NCI-H446 (cell line): ENCODE measurements at places on chromosomes 16 and 17.

DNA sequence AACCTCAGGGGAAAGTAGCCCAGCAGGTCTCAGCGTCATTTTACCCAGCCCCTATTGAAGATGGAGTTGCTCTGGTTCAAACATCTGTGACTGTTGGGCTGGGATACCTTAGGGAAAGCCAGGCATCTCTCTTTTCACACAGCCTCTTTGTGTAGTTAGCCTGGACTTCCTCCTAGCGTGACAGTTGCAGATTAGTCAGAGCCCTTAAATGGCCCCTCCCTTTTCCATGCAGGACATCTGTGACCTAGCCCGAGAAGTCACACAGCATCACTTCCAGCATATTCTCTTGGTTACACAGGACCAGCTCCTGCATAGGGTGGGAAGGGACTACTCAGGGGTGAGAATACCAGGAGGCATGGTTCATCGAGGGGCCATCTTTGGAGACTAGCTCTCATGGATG lies 375.0 kb upstream of the RBFOX1 start:
- DNase-seq, result no peak

DNA sequence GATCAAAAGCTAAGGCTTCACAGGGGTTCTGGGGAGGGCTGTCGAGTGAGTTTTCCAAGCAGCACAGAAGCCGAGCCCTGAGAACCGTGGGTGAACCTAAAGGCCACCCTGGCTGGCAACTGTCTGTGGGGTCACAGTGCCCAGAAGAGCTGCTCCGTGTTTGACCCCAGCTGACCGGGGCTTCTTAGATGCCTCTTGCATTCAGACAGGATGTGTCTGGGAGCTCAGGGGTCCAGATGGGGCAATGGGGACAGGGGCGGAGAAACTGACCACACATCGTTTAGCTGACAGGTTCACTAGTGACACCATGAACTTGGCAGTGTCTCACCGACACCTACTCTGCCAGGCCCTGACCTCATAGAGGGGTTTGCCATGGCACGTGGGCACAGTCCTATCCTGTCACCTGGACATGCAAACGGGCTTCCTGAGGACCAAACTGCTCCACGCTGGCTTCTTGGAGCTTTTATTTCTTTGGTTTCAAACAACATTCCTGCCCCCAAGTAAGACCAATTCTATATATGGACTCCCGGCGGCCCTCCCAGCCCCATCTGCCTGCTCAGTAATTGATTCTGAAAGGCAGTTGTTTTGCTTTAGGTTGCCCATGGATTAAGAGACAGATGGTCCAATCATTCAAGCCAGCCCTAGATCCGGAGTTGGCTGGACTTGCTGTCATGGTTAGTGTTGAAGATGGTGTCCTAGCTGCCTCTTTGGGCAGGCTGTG lies 22.2 kb downstream of the WSCD1 start:
- peak; percentile 77 for DNase-seq

DNA sequence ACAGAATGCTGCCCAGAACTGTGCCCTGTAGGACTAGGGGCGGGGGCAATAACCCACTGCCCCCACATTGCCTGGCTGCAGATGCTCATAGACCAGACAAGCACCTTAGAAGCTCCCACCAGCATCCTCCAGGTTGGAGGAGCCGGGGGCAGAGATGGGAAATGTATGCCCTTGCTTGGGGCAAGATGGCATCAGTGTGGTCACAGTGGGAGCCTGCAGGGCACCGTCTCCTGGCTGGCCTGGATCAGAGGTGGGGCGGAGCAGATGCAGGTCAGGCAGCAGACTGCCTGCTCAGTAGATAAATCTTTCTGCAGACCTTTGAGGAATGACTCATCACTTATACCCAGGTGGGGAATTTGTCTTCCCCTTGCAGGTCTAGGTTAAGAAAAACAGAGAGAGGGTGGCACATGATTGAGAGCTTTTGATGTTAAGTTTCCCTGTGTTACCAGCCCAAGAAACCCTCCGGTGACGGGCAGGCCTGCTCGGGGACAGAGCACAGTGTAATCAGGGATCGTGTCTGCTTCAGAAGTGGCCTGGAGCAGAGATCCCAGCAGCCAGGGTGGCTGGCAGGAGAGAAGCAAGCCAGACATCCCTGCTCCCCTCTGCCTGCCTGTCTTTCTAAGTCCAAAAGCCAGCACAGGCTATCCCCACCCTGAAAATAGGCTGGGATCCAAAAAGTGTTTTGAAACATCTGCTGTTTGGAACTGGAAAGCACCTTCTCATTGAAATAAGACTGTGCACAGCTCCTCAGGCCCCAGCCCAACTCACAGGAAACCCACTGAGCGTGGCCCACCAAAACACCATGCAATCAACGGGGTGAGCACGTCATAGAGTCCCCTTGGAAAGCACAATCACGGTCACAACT lies 50.7 kb upstream of the RPL38 start:
- peak; percentile 60 for DNase-seq

- DNase-seq, result no peak
These were observed 192.1 kb upstream of the CIBAR2 start for GRCh38 chr16:85304337-85304736.

DNA sequence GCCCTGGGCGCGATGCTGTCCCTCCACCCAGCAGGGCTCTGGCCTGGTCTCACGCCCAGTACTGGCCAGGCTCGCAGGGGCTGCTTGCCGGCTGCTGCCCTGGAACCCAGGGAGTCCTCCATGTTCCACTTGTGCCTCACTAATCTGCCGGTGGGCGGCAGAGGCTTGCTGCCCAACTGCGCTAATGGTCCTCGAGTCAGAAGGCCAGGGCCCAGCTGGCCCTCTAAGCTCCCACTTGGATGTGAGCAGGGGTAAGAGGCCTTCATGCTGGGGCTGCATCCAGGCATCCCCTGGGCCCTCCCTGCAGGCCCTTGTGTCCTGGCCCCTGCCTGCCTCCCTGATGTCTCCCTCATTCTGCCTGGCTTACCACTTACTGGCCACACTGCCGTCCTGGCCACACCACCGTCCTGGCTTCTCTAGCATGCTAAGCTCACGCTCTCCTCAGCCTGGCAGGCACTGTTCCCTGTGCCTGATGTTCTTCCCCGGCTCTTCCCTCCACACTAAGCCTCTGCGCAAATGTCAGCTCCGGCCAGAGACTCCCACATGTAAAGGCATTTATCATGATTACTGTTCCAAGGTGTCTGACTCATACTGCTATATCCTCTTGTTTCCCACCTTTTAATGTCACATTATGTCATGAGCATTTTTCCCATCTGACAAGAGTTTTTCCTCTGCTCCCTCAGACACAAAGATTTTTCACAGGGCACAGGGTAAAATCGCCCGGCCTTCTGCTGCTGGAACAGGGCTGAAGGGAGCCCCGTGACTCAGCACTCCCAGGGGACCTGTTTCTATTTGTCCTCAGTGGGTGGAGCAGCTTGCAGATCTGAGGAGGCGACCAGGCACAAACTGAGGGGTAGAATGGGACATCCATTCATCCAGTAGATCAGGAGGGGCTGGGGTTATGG lies 15.9 kb downstream of the B9D1 start:
- peak; percentile 38 for DNase-seq

DNA sequence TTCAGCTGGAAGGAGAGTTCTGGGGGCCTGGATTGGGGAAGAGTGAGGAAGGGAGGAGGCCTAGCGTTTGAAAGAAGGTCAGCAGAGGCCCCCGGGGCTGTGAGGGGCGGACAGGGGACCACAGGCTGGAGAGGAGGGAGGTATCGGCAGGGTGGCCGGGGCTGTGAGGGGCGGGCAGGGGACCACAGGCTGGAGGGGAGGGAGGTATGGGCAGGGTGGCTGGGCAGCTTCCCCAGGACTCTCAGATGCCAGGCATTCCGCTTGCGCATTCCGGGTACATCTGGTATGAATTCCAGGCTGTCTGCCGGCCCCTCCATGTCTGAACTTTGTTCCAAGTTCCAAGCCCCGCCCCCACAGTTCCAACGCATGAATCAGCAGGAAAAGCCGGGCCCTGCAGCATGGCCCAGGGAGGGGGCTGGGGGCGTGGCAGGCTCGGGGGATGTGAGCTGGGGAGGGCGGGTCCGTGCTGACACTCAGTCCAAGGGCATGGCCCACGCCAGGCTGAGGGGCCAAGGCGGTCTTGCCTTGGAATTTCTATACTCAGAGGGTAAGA lies 4.3 kb upstream of the TLCD2 start:
- DNase-seq, result peak; percentile 86

DNA sequence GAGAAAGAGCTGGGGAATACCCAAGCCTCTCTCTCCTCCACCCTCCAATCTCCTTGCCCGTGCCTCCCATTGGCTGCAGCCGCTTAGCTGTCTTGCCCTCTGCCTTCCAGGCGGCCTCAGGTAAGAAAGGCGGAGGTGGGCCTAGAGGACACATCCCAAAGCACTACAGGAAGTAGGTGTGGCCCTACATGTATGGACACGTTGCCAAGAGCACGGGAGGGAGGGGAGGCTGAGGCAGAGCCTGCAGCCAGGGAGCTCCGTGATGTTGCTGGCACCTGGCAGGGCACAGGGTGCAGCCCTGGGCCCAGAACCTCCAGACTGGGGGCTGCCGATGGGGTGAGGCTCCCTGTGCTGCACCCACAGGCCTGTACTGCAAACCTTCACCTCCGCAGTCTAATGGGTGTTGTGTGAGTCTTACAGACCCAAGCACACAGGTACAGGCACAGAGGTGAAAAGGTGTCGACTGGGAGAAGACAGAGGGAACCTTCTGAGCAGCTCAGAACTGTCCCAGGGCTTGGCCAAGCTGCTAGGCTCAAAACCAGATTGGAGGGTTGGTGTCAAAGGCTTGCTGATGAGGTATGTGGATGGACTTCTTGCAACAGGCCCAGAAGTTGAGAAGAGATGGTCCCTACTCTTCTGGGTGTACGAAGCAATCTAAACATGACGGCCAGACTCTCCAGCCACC lies 23.5 kb upstream of the FOXK2 start:
- DNase-seq, result no peak

DNA sequence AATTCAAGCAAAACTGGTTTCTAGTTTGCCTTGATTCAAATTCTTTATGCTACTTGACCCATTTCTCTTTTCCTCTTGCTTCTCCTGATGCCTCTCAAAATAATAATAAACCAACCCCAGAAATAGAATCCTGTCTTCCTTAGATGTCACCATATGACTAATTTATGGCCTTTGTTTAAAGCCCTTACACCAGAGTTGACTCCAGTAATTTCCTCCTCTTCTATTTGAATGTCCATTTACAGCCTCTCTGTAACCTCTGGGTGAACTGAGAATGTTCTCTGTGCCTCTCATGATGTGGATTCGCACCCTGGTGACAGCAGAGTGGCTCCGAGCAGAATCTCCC lies 31.5 kb downstream of the ZFHX3 start:
- no peak for DNase-seq

DNA sequence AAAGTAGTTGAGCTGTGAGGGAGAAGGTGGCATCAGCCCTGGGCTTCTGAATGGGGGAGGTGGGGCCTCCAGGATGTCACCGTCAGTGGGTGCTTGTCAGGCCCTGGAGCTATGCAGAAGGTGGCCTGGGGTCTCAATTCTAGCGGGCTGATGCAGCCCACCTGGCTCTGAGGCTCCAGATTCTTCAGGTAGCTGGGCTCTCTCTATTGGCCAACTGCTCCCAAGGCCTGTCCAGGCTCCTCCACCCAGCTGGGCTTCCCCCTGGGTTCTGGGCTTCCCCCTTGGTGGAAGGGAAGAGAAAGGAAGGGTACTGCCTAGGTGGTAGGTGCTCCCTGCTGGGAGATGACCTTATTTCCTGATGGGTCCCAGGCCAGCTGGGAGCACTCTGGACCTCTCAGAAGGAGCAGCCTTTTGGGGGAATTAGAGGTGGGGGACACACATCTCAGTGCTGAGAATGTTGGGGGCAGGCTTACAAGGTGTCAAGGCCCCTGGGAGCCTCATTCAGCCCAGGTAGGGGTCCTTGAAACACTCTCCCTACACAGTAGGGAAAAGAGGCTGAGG lies 1728.3 kb downstream of the TP53TG3F start:
- no peak for DNase-seq

GRCh38 chr17:73679476-73679875 lies 35.2 kb upstream of the SDK2 start:
- DNase-seq, result no peak

- DNase-seq, result no peak
These were observed 46.5 kb downstream of the AIPL1 start for GRCh38 chr17:6388416-6388815.
